ENCODE measurements at places on chromosomes 7 and 10.

GRCh38 chr7:85030893-85031292, 156.0 kb downstream of the SEMA3D start:
- no peak for DNase-seq

GRCh38 chr10:49502358-49502757, 36.6 kb downstream of the ERCC6 start:
- DNase-seq = no peak

DNA sequence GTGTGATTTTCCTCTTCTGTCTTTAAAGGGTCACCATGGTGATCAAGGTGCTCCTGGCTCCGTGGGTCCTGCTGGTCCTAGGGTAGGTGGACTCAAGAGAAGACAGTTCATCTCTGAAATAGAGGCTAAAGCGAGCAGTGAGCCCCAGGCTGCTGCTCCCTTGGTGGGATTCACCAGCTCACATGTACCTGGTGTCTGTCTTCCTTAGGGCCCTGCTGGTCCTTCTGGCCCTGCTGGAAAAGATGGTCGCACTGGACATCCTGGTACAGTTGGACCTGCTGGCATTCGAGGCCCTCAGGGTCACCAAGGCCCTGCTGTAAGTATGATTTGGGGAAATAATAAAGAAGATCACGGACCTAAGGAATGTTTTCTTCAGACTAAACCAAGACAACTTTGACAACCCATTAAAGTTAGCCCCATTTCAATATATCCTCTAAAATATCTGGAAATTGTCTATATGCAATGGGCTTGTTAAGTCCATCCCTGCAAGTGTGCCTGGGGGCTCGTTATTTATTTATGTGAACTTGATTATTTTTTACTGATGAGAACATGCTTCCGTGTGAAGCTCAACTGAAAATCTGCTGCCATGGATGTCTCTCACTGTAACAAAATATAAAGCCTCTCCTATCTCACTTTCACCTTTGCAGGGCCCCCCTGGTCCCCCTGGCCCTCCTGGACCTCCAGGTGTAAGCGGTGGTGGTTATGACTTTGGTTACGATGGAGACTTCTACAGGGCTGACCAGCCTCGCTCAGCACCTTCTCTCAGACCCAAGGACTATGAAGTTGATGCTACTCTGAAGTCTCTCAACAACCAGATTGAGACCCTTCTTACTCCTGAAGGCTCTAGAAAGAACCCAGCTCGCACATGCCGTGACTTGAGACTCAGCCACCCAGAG, 32.5 kb downstream of the COL1A2 start:
- DNase-seq = no peak

DNA sequence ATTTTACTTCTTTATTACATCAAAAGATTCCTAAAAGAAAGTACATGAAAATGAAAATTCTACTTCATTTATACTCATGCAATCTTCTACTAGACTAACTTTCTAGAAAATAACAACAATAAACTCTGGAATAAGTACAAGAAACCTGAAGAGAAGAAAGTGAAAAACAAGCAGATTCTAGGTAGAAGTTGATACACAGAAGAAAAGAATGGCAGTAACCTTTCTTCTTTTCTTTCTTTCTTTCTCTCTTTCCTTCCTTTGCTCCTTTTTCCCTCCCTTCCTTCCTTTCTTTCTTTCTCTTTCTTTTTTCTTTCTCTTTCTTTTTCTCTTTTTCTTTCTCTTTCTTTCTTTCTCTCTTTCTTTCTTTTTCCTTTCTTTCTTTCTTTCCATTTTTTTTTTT, 541.7 kb upstream of the ANKRD30A start:
- no peak for DNase-seq

- DNase-seq = no peak
These were observed 83.5 kb downstream of the SGMS1 start for GRCh38 chr10:50540069-50540825.

DNA sequence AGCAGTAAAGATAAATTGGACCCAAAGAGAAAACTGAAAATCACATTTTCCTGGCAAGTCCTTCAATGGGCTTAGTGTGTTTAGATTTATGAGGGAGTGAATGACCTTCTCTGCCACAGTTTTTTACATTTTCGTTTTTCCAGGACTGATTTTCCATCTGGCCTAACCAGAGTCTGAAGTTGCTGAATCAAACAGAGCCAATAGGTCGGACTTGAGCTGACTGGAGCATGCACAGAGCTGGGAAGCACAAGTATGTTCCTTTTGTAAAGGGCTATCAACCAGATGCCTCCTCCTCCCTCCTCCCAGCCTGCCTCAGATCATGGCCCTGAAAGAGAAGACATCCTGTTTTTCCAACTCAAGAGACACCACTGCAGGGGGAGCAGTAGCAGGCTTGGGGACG, 126.0 kb upstream of the ANKRD1 start:
- DNase-seq = no peak

GRCh38 chr7:158030071-158030470, 557.6 kb downstream of the PTPRN2 start:
- no peak for DNase-seq

DNA sequence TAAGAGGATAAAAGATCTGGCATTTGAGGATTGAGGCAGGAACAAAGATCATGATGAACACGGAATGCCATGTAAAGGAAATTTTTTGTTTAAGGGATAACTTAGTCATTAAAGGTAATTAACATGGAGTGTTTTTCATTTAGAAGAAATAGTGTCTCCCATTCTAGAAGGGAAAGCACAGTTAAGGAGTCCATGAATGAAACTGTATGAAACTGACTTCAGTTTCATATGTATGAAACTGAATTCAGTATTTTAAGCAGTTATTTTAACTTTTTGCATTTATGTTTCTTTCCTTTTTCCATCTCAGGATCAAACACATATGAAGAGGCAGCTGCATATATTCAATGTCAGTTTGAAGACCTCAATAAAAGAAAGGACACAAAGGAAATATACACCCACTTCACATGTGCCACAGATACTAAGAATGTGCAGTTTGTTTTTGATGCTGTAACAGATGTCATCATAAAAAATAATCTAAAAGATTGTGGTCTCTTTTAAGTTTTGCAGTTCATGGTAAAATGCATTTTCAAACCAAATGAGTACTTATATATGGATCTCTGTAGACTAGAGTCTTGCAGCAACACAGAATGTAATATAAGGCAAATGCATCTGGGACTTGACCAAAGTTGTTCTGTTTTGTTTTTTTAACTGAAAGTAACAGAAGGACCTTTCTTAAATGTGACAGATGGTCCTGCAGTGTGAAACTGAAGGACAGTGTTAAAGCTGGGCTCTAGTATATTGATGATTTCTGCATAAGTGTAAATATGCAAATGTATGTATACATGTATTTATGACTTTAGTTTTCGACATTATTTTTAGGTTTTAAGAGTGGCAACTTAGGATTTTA, 82.6 kb downstream of the GNAI1 start:
- no peak for DNase-seq

DNA sequence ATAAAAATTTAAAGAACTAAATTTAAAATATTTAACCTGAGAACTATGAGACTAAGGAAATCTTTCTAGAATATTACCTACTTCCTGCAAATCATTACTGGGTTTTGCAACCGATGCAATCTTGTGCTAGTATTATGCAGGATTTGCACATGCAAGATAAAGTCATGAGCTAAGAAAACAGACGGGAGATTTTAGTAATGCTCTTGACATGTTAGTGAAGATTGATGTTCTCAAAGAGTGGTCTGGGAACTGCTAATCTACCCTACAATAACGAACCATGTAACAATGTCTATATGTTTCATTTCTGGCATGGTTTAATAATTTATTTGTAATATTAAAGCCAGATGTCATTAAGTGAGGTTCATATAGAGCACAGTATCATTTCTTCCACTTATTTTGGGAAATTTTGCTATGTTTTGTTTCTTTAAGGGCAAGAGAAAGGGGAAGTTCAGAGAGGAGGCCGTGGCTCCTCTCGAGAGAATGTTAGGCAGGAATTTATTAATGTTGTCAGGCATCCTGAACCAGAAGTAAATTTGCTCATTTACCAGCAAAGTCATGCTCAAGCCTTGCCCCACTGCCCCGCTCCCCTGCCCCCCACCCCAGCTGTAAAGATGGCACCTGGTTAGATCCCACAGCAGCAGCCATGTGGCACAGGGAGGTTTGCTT, 22.8 kb downstream of the LRRC17 start:
- no peak for DNase-seq

All from stimulated activated CD8-positive, alpha-beta memory T cell treated with anti-CD3 and anti-CD28 coated beads, Interleukin-15, amount 100 ng/mL, for 4 hours (primary cell).